ENCODE measurements at places on chromosomes 11 and 22.

- no peak for DNase-seq
These were observed 112.8 kb downstream of the FBXO7 start for GRCh38 chr22:32587449-32587848.

- DNase-seq: no peak
These were observed 108.1 kb downstream of the TSPAN18 start for GRCh38 chr11:44834846-44835245.

- DNase-seq: no peak
These were observed 89.1 kb upstream of the RTL6 start for GRCh38 chr22:44586999-44587736.

DNA sequence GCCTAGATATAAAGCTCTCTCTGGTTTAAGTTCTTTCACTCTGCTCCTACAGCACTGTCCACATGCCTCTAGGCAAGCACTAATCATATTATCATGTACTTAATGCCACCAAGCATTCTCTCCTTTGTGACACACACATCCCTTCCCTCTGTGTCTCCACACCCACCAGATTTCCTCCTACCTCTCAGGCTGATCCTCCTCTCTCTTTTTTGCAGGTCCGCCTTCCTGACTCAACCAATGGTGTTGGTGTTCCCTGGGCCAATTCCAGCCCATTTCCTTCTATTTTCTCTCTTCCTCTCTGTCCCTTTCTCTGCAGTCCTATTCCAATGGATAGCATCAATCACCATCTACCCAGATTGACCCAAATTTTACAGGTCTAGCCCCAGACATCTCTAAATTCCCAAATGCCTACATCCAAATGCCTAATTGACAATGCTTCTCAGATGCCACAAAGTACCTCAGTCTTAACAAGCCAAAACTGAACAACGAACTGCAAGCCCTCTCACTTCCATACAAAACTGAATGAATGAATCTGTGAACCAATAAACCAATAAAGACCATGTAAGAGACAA, 504 bp upstream of the ZNF215 start:
- DNase-seq: peak; percentile 0

DNA sequence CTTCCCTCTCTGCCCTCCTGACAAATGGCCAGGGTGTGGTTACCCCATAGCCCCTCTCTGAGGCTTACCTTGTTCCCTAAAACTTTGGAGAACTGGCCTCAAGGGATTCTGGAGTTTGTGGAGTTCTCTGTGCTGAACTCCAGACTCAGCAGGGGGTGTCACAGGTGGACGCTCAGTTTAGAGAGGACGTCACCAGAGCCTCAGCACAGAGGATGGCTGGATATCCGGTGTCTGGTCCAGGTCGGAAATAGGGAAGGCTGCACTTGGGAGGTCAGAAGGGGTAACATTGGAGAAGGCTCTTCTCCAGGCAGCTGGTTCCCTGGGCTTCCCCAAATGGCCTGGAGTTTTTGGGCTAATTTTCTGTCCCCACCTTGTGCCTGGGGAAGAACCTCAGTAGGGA, 64.2 kb downstream of the ADAMTS15 start:
- no peak for DNase-seq

- DNase-seq: peak; percentile 45
These were observed 6.3 kb upstream of the KCNJ5 start for GRCh38 chr11:128884703-128885338.

DNA sequence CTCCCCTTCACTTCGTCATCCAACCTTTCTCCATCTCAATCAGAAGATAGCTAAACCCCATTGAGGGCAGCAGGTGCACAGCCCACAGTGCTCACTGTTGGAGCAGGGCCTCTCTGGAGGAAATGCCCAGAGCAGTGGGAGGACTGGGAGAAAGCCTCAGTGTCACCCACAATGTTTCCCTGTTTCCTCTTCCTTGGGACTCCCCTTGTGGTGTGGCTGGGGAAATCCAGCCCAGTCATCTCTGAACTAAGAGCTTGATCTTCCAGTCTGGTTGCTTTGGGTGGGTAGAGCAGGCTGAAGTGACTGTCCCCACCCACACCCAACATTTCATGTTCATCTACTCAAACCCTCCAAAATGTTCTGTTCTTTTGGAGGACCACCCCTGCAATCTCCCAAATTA, 29.8 kb upstream of the EED start:
- DNase-seq: no peak
